ENCODE measurements at places on chromosomes 2 and 18.

DNA sequence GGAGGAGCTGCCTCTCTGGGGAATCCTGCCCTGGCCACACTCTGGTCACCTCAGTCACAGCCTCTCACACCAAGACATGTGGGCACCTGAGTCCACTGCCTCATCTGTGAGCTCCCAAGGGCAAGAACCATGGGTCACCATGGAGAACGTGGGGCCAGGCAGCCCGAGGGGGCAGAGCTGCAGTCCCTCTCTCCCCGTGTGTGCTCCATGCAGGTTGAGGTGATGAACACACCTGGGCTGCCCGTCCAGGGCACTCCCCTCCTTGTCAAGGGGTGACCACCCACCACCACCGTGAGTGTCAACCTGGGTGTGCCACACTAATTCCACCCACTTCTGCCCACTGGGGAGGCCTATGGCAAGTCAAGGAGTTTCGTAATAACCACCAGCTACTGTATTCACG, 159.6 kb upstream of the RAB6C start:
- DNase-seq: no peak

DNA sequence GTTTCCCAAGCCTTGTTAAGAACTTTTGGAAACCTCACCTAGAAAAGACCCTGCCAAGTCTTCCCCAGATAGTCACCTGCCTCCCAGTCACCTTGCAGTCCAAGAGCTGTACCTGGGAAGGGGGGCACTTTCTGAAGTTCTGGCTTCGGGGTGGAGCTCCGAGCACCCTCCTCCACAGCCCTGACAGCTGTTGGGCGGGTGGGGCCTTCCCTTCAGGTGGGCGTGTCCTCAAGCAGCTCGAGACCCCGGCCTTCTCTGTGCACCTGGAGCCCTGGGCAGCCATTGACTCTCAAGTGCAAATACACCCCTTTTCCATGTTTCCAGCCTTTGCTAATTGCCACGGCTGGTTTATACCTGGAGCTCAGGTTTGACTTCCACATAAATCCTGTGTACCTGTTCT, 37.0 kb upstream of the IGFBP5 start:
- DNase-seq: no peak

GRCh38 chr2:177397481-177398289, 5.1 kb downstream of the AGPS start:
- DNase-seq: no peak

GRCh38 chr2:165778653-165779451, 15.2 kb downstream of the GALNT3 start:
- no peak for DNase-seq

DNA sequence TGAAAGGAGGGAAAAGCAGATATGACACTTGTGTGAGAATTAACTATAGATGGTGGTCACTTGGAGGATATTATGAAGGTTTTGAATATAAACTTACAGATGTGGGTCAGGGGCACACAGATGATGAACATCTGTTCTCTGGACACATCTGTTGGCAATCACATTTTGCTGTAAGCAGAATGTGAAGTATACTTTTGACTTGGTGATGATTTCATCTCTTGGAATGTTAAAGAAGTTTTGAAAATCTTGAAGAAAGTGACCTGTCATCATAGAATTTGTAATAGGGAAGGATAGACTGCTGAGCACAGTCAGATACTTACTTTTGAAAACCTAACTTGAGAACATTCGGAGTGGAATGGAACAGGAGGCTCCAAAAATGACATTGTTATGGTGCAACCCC, 40.2 kb downstream of the PIKFYVE start:
- DNase-seq: no peak

- DNase-seq: no peak
Measured at GRCh38 chr2:10220045-10220901, 82.4 kb upstream of the HPCAL1 start.

- no peak for DNase-seq
Measured at GRCh38 chr18:34995746-34996145, 45.5 kb upstream of the MAPRE2 start.

DNA sequence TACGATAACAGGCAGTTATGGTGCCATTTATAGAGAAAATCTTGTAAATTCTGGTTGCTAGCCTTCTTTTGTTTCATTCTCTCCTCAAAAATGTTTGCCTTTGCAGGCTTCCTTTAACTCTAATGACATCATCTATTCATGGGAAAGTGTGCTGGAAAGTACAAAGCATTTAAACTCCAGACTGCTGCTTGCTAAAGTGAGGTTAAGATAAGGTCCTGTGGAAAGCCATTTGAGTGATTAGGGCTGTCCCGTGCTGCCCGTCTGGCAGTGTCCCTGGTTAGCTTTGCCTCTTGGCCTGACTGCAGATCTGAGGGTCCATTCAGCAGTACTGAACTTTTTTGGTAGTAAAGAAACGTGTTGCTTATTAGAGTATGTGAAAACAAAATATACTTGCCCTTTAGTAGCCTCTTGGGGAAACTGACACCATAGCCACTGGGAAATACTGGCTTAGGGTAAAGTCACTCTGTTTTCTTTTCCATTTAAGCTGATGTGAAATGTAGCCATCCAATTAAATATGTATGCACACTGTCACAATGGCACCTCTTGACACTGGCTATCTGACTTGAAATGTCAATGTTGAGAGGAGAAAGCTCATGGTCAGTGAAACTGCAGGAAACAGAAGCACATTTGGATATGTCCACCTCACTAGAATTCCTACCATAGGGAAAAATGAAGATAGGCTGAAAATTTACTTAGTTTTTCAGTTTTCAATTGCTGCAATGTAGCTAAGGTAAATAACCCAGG, 321.5 kb downstream of the SLC8A1 start:
- DNase-seq: no peak

GRCh38 chr2:241514553-241514952, 6.2 kb upstream of the STK25 start:
- DNase-seq: no peak

GRCh38 chr2:43038034-43038695, 188.2 kb downstream of the ZFP36L2 start:
- no peak for DNase-seq

DNA sequence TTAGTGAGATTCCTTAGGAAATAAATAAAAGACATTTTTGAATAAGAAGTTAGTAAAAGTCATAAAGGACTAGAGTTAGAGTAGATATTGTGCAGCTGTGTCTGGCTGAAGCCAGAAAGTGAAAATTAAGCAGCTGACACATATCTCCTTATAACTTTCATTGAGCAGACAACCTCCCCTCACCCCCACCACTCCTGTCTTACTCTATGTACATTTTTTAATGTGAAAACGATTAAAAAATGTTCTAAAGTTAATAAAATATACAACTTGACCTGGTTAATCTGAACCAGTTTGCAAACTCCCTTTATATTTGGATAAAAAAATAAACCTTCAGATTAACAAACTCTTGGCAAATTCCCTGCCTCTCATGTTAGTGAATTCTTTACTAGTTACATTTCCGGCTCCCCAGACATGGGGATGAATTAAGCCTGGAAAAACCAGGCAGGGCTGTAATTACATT, 462.8 kb downstream of the MEIS1 start:
- no peak for DNase-seq

GRCh38 chr18:8752329-8752728, 47.0 kb downstream of the MTCL1 start:
- no peak for DNase-seq

DNA sequence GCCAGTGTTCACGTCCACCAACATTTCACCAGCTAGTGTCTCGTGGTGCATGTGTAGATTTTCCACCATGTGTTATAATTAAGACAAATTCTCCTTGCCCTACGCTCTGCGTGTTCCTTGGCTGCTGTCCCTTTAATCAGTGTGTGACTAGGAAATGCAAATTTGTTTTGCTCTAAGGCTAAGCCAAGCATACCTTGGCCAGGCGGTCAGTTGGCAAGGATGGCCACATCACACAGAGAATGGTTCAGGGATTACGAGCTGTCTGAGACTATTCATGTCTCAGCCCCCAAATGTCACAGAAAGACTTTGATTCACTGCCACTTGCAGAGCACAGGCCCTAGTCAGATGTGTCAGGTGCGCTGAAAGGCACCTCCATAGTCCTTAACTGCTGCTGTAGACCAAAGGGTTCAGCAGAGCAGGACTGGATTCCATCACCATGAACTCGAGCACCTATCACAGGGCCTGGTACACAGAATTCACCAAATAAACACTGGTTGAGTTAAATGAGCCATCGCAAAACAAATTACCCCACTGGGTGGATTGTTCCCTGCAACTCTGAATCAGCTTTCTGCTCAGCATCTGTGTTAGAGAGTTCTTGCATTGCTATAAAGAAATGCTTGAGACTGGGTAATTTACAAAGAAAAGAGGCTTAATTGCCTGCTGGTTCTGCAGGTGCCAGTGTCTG, 128.4 kb downstream of the CABLES1 start:
- DNase-seq: no peak

GRCh38 chr18:79405019-79405780, 9.5 kb downstream of the NFATC1 start:
- DNase-seq: no peak

- no peak for DNase-seq
Measured at GRCh38 chr2:8676921-8677645, 4.8 kb upstream of the ID2 start.

GRCh38 chr18:59083136-59083818, 56.4 kb upstream of the SEC11C start:
- no peak for DNase-seq

- no peak for DNase-seq
Measured at GRCh38 chr2:101329026-101329425, 20.5 kb upstream of the RNF149 start.

GRCh38 chr2:236688157-236688556, 118.5 kb downstream of the ACKR3 start:
- DNase-seq: no peak

GRCh38 chr2:102585847-102586404, 33.4 kb upstream of the SLC9A2 start:
- DNase-seq: no peak

DNA sequence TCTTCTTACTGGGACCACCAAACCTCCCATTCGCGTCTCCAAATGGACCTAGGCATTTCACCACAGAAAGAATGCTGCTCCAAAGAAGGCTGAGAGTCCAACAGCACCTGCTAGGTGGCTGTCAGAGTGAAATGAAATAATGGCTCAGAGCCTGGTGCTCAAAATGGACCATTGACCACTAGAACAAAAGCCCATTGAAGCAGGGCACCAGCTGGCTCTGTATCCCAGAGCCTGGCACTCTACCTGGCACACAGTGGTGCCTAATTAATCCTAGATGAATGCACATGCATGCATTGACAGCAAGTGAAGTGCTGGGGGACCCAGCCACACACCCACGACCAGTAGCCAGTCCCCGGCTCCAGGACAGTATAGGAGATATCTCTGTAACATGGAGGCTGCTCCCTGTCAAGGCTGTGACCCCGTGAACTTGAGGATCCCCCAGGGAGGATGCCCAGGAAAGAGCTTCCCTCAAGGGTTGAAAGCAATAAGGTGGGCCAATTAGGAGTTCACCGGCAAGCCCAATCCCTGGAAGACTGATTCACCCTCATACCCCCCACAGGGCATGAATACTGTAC, 261.3 kb downstream of the TNS1 start:
- DNase-seq: no peak

GRCh38 chr18:35580701-35581539, 620 bp upstream of the GALNT1 start:
- no peak for DNase-seq
